ENCODE measurements at places on chromosomes 4 and X. TPM values are rescaled to one million over a fixed set of nuclear protein-coding genes. Genes with fewer than 3 reads are reported as not detected.

Gene H2BW2
- polyA plus RNA-seq = not detected

Gene CXCL3
- polyA plus RNA-seq = not detected

Gene PCSK1N
- polyA plus RNA-seq = 0.51 TPM

Gene GLRB
- polyA plus RNA-seq = not detected

Gene MAGEA4
- polyA plus RNA-seq = not detected

Gene PDGFC
- polyA plus RNA-seq = not detected

Gene HOPX
- 84.2 TPM for polyA plus RNA-seq

Gene CXCL5
- 0.38 TPM for polyA plus RNA-seq

Gene HTRA3
- polyA plus RNA-seq = not detected

Gene F9
- not detected for polyA plus RNA-seq

Gene RAI2
- not detected for polyA plus RNA-seq

Gene FRMPD3
- not detected for polyA plus RNA-seq

Gene MAGEA10
- polyA plus RNA-seq = not detected
